H4 (cell line): ENCODE measurements at places on chromosomes 1 and 21.

DNA sequence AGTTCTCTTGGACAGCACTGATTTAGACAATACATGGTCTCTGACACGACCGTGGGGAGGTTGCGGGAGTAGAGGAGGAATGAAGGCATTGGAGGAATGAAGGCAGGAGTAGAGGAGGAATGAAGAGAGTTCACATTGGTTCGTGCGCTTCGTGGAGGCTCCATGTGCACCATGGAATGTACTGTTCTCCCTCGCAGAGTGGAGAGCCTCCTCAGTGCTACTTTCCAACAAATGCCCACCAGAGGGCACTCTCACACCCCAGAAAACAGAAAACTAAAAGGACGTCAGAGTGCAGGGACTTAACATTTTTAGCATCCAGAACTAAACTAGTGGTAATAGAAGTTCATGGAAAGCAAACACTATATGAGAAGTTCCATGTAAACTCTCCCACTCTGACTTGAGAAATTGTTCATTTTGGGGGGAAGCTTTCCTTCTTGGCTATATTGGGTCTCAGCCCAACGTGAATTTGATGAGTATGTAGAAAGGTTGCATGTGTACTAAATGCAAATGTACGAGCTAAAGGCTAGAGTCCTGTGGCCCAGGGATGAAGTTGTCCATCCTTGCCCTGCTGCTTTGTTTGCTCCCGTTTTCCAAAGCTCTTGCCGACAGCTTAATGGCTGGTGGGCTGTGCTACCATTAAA, 211.6 kb downstream of the LMX1A start:
- DNase-seq, result peak; percentile 52

GRCh38 chr1:18324246-18324645, 156.5 kb upstream of the KLHDC7A start:
- no peak for DNase-seq

- DNase-seq, result no peak
Observed at GRCh38 chr1:27400082-27400962, 7.9 kb downstream of the GPR3 start.

GRCh38 chr1:204108312-204109141, 35.6 kb downstream of the SOX13 start:
- no peak for DNase-seq

GRCh38 chr1:41673806-41674205, 189.3 kb upstream of the EDN2 start:
- DNase-seq, result no peak

DNA sequence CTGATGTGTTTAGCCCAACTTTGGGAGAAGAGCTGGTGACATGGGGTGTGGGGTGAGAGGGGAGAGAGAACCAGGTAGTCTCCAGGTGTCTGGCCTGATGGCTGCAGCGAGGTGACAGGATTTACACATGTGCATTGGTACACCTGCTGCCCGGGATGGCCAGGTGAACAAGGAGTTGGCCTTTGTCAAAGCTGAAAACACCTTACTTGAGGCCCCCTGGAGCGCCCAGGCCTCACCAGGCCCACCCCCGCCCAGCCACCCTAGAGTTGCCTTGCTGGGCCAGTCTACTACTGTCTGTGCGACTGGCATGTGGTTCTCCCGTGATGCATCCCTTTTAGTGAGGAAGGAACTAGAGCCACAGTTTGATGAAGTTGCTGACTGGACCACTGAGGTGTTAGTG, 90.5 kb downstream of the ADARB1 start:
- no peak for DNase-seq

GRCh38 chr1:92921031-92922023, 39.9 kb downstream of the DIPK1A start:
- no peak for DNase-seq

GRCh38 chr1:203324105-203325025, 19.0 kb downstream of the BTG2 start:
- DNase-seq, result no peak

DNA sequence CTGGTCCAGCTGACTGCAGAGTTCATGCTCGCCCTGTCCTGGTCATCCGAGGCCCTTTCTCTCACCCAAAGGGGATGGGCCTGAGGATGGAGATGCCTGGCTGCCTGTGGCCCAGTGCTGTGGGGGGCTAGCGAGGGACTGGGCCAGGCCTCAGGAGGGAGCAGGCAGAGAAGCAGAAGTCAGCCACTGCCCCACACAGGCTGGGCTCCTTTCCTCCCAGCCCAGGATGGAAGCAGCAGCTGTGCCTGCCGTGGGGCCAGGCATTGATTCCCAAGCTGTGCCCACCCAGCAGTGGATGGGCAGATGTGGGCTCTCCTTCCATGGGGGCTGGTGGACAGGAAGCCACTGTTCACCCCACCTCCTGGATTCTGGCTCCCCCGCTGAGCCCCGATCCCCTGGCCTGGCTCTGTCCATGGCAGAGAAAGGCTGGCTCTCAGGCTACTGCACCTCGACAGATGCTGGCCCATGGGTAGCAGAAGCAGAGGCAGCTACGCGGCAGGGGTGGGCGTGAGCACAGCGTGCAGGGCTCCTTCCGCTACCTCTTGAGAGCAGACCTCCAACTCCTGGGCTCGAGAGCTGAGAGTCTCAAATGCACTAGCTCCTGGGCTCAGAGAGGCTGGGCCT, 24.6 kb downstream of the RUNX3 start:
- DNase-seq, result no peak

- no peak for DNase-seq
Observed at GRCh38 chr1:180227861-180228647, 2.0 kb upstream of the LHX4 start.

- DNase-seq, result no peak
Observed at GRCh38 chr1:51325878-51326755, 4.2 kb downstream of the TTC39A start.
